ENCODE measurements at places on chromosomes 7 and 10. TPM values are rescaled to one million over a fixed set of nuclear protein-coding genes. Genes with fewer than 3 reads are reported as not detected.

KAZALD1 gene
- total RNA-seq: 3.6 TPM

TRPV5 gene
- total RNA-seq: not detected

TEX47 gene
- total RNA-seq: not detected

CFAP69 gene
- total RNA-seq: 0.62 TPM

GDF2 gene
- not detected for total RNA-seq

CPN1 gene
- total RNA-seq: not detected

PYROXD2 gene
- 0.22 TPM for total RNA-seq

DNA sequence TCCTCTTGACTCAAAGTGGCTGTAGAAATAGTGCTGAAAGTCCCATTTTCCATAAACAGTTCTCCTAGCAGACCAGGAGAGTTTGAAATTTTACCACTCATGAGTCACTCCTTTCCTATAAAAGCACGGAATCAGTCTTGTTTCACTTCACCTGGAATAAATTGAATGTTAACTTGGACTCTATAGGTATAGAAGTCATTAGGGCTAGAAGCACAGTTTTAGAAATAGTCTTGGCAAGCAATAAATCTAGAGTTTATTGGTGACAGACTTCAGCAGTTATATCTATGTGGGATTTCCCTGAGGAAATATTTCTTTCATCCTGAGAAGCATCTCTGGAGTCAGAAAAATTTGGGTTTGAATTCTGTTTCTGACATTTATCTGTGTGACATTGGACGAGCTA is 212.4 kb downstream of the RNLS start:
- no peak for DNase-seq

GRCh38 chr7:72281308-72281707 is 130.8 kb downstream of the CALN1 start:
- DNase-seq: no peak

GRCh38 chr10:43699516-43699915 is 50.8 kb upstream of the ZNF32 start:
- DNase-seq: no peak

- DNase-seq: no peak
These were observed 58.6 kb downstream of the GPR26 start for GRCh38 chr10:123724747-123725146.

- DNase-seq: no peak
These were observed 190 bp downstream of the TCERG1L start for GRCh38 chr10:131311402-131311660.

DNA sequence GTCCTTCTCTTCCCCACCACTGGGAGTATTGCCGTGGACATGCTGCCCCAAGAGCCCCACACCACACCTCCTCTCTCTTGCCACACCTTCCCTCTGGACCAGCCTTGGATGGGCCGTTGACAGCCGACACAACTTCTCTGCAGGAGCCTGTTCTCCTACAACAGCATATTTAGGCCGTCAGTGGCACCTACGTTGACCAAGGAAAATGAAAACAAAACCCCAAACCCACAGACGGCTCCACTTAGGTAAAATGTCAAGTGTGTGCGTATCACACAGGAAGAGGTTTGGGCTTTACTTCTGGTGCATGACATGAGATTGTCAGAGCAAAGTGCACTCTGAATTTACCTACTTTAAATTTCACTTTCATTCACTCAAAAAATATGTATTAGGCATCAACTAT is 246.6 kb downstream of the ZMYND11 start:
- no peak for DNase-seq

DNA sequence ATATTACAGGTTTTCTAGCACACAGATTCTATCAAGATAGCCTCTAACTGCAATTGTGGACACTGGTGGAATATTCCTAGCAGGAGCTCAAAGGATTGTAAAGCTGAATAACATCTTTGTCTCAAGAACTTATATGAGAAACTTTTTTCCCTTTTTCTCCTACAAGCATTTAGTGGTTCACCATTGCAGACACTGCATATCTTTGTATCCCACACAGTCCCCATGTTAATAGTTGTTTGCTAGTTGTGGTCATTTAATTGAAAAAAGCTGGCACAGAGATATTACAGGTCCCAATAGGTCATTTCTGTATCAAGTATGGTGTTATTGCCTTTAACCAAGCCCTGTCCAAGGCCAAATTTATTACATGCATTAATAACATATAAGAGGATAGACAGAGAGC is 226.2 kb upstream of the TCF7L2 start:
- no peak for DNase-seq
